Uterus (tissue), 4 donors: ENCODE measurements at places on chromosomes 16 and 17. TPM values are rescaled to one million over a fixed set of nuclear protein-coding genes. Genes with fewer than 3 reads are reported as not detected.

DNA sequence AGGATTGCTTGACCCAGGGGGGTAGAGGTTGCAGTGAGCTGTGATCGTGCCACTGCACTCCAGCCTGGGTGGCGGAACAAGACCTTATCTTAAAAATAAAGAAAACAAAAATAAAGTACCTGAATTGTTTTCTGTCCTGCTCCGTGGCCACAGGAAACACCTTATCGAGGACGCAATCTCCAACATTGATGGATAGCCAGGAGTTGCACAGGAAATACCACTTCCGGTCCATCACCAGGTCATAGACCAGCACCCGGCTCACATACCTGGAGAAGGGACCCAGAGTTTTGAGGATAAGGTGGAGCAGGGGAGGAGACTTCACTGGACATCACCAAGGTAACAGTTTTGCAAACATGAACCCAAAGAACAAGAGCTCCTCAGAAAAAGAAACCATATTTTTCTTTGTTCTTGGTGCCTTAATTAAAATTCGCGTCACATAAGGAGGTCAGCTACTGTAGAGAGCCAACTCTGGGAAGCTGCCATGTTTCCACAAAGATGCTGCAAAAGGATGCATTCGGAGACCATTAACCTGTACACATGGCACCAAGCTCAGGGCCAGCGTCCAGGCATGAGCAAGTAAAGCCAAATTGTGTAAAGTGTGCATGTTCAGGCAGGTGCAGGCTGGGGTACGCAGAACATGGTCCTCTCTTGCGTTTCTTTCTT is 55.6 kb upstream of the GCSH start:
- no peak overlapping the region for H3K27ac ChIP-seq
- DNase-seq = no peak
- H3K4me3 ChIP-seq = no peak overlapping the region
- H3K27me3 ChIP-seq = no peaks in the 10 kb centered on the region

- no peaks in the 10 kb centered on the region for H3K36me3 ChIP-seq
- no peaks in the 10 kb centered on the region for H3K4me1 ChIP-seq
- no peak overlapping the region for H3K4me3 ChIP-seq
- no peak for DNase-seq
These were observed 3.0 kb downstream of the KCNJ12 start for GRCh38 chr17:21379080-21379711.

The KRT24 gene
- total RNA-seq = not detected

The TVP23A gene
- total RNA-seq = 7.6 TPM
